C1 segment of cervical spinal cord (tissue), 14 donors: ENCODE measurements at places on chromosomes 6 and 20.

DNA sequence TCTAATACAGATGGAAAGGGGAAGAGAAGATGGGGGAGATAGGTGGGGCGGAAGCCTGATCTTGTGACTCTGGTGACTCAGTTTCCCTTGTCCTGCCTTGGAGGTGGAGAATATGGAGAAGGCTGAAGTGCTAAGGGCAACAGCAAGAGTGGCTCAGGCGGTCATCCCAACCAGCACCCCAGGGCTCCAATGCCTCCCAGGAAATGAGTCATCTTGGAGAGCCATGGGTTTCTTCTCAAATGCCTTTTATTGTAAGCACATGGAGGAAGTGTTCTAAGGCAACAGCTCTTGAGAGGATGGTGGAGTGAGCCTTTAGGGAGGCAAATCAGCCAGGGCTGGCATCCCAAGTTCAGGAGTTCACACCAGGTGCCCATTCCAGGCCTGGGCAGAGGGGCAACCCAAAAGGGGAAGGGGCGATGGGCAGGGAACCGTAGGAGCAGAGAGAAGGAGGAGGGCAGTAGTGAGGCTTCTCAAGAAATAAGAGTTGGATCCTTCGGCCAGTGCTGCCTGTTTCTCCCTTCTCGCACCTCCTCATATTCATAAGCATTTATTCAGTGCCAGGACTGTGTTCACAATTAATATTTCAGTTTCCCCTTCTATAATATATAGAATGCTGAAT is 13.2 kb upstream of the AHCY start:
- no peak for DNase-seq

DNA sequence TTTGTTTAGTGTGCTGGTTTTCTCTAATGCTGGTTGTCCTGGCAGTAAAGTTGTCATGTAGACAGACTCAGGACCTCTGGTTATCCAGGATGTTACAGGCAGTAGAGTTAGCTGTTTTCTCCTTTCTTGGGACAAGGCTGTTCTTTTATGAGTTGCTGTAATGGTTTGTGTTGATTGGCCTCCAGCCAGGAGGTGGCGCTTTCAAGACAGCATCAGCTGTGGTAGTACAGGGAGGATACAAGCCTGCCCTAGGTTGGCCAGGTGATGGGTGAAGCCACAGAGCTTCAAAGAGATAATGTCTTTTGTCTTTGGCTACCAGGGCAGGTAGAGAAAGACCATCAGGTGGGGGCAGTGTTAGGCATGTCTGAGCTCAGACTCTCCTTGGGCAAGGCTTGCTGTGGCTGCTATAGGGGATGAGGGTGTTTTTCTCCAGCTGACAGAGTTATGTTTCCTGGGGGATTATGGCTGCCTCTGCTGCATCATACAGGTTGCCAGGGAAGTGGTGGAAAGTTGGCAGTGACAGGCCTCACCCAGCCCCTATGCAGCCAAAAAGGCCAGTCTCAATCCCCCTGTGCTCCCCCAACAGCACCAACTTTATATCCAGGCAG is 127.2 kb upstream of the TAB2 start:
- no peak for DNase-seq

- DNase-seq = no peak
Observed at GRCh38 chr20:57801581-57801980, 91.8 kb upstream of the PMEPA1 start.

DNA sequence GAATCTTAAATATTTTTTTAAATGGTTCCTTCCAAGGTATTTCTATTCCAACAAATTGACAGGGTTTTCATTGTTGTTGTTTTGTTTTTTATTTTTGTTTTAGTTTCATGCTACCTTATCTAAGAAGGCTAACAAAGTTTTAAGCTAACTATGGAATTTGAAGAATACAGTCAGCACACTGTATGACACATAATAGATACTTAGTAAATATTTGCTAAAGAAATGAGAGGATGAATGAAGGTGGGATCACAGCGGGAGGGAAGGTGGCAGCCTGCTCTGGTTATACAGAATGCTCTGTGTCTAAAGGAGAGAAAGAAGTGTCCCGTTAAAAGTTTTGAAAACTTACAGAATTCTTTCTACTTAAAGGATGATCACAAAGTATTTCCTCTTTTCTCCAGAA is 43.7 kb upstream of the DST start:
- DNase-seq = no peak

DNA sequence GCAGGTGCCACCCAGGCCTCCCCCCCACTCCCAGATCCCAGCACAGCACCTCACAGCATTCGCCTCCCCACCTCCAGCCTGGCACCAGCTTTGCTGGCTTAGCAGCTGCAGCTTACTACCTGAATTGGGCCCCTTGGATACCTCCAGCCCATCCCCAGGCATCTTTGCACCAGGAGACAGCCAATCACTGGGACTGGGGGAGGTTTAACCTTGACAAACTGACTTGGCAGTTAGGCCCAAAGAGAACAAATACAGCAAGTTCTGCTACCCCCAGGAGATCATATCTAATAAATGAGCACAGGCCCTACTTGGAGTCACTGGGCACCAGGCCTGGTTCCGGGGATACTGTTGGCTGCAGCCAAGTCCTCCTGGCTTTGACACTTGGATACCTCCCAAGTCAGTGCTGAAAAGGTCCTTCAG is 8.8 kb downstream of the PDRG1 start:
- peak; percentile 33 for DNase-seq

- no peak for DNase-seq
Observed at GRCh38 chr6:143507358-143508145, 4.0 kb downstream of the FUCA2 start.
